Choroid plexus epithelial cell (primary cell): ENCODE measurements at places on chromosomes 6 and 20.

- DNase-seq, result no peak
Measured at GRCh38 chr20:62051546-62052255, 14.0 kb downstream of the TAF4 start.

GRCh38 chr20:10611357-10611756 is 62.4 kb downstream of the JAG1 start:
- peak; percentile 86 for DNase-seq

GRCh38 chr6:30037182-30037788 is 23.8 kb upstream of the POLR1H start:
- peak; percentile 49 for DNase-seq

- no peak for DNase-seq
Measured at GRCh38 chr20:20009784-20010253, 7.3 kb upstream of the NAA20 start.

DNA sequence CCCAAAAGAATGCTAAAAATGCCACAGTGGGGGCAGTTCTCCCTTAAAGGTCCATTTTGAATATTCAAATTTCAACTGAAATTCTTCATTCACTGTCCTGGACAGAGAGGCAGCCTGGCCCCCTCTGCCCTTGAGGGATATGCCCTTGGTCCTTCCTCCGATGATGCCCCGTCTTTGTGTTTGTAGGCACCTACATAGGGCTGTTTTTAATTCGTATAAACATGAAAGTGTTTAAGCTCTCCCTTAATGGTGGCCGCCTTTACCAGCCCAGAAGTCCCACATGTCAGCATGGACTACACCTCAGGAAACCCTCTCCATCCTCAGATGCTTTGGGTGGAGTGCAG is 70.2 kb downstream of the SSR1 start:
- no peak for DNase-seq

GRCh38 chr6:26457264-26457805 is 420 bp upstream of the BTN2A1 start:
- no peak for DNase-seq

GRCh38 chr6:105645958-105646357 is 243.1 kb upstream of the PREP start:
- no peak for DNase-seq

DNA sequence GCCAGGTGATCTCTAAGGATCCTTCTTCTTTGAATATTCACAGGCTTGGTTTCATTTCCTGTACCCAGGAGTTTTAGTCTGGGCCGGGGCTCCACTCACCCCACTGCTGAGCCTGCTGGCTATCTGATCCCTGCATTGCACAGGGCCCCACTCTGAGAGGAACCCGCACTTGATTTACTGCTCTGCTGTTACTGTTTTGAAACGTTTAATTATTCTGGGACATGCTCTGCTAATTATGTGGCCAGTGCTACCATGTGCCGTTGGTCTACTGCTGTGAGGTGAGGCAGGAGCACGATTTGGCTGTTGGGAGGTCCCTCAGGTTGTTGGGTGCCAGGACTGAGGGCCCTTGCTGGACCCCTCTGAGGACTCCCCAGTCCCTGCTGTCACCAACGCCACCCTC is 108.7 kb upstream of the SIRPA start:
- no peak for DNase-seq

- no peak for DNase-seq
Measured at GRCh38 chr6:87922947-87923330, 124.7 kb upstream of the SPACA1 start.

- no peak for DNase-seq
Measured at GRCh38 chr6:76771059-76771634, 692.1 kb downstream of the HTR1B start.

DNA sequence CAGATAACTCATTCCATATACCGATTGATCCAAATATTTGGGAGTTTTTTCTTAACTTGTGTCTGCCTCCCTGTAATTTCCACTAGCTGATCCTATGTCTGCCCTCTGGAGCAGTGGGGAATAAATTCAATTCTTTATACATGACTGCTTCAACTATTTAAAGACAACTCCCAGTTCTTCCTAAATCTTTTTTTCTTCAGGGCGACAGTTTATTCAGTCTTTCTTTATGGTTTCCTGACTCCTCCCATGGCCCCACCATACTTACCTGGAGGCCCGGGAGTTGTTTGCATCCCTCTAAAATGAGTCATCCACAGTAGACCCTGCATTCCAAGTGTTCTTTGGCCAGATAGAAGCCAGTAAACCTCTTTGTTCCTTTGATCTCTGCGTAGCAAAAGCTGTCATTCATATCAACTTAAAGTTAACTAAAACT is 73.6 kb downstream of the LCA5 start:
- no peak for DNase-seq

DNA sequence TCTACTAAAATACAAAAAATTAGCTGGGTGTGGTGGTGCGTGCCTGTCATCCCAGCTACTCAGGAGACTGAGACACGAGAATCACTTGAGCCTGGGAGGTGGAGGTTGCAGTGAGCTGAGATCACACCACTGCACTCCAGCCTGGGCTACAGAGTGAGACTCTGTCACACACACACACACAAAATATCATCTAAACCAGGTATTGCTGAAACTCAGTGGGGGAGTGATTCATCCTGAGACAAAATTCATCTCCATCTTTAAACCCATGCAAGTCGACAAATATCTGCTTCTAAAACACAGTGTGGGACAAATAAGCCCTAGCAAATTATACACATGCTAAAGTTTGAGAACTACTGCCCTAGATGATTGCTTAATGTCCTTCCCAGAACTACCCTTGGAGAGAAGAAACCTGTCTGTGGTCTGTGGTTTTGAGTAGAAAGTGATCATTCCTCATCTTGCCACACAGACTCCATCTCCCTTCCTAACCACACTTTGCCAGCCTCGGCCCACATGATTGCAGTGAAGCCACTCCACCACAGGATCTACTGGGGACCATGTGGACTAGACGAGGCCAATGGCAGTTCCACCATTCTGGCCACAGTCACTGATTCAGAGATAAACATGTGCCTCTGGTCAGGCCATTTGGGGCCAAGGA is 130.3 kb downstream of the OPRM1 start:
- no peak for DNase-seq

GRCh38 chr6:75751443-75751842 is 2.4 kb downstream of the MYO6 start:
- DNase-seq, result peak; percentile 52

DNA sequence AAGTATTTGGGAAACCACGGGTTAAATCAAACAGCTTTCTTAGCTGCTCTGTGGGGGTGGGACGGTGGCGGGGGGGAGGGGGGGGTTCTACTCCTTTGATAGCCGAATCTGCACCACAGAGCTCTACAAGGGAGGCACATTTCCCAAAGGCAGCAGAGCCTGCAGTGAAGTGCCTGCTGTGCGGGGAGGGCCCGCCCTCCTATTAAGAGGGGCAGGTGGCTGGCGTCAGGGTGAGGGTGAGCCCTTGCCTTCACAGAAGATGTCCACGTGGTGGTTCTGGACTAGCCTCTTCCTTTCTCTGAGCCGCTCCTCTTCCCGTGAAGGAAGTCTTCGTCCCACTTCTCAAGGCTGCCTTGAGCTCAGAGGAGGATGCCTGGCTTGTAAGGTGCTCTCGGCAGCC is 174.9 kb upstream of the THBS2 start:
- peak; percentile 65 for DNase-seq

GRCh38 chr6:160259598-160259997 is 977 bp upstream of the SLC22A2 start:
- no peak for DNase-seq

DNA sequence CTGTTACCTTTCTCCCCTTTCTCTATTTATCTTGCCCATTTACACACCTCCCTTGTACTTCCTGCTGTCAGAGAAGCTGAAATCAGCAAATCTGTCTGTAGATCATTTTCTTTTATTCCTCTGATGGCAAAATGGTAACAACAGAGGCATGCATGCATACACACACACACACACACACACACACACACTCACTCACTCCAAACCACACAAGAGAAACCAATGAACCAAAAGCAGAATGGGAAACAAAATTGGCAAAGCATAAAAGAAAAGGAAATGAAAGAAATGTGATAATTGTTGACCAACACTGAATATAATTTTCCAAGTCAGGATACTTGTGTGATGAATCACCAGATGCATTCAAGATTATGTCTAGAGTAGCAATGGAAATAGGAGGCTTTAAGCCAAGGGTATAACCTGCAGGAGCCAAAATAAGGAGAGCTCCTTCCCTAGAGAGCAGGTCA is 172.4 kb downstream of the PLCB4 start:
- peak; percentile 91 for DNase-seq

GRCh38 chr6:155275808-155276480 is 12.1 kb downstream of the CLDN20 start:
- peak; percentile 49 for DNase-seq

DNA sequence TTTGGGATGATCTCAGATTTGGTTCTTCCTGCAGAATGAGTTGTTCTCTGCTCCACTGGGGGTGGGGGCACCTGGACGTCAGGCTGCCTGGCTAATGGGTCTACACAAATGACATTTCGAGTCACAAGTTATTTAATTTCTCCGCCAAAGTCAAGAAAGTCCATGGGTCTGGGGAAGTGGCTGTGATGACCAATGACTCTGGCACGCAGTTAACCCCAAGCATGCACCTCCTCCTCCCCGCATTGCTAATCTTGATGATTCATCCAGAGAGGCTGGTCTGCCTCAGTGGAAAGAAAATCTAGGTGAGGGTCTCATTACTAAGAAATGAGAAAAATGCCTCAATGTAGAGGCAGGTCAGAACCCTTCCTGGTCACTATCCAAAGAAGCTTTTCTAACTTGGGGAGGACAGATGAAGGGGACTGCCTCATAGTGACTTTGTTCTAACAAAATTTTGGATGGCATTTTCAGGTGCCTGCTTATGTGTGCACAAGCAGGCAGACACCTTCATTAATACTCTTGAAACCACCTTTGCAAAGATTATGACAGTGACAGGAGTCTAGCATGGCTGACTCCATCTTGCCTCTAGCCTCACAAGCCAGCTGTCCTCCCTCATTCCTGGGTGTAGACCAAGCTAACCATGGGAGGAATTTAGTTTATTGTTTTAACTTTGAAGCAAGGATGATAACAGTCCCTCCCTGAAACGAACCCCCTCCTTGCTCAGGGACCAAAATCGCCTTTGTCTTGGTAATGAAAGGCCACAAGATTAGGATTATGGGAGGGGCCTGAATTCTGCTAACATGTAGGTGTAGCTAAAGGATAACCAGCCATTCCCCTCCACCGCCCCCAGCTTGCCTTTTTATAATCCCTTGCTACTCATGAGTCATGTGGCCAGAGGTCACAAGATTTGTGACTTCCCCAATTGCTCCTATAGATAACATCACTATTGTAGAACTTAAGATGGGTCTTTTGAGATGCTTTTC is 98.6 kb upstream of the MRPS10 start:
- DNase-seq, result peak; percentile 94

DNA sequence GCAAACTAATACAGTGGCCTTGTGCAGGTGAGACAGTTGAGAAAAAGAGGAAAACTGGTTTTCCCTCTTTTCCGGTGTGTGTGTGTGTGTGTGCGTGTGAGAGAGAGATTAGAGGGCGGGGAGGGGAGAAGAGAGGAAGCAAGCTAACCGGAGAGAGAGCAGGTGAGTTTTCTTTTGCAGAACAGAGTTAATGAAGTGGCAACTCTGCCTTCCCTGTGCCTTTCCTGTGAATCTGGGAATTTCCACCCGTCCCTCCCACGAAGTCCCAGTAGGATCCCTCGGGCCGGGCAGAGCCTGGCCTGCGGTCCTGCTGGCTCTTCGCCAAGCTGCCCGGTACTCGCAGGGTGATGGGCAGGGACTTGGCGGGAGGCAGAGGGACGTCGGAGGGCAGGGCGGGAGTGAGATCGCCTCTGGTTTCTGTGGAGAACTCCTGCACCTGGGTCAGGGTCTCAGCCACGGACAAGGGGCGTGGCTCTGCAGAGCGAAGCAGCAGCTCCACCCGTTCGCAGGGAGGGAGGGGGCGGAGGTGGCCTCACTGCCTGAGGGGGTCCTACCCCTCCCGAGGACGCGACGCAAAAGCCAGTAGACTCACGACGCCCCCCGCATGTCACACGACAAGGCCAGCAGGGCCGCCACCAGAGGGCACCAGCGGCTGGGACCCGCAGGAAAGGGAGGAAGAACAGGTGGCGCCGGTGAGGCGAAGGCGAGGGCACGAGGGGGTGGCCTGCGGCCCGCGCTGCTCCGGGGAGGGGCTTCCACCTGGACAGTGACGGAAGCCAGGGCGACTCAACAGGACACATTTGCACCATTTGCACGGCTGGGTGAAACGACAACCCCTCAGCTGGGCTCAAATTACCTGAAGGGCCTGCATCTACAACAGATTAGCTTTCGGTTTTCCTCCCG is 51.2 kb upstream of the RNF182 start:
- DNase-seq, result peak; percentile 11
